SJSA1 (cell line): ENCODE measurements at places on chromosomes 13 and 19.

DNA sequence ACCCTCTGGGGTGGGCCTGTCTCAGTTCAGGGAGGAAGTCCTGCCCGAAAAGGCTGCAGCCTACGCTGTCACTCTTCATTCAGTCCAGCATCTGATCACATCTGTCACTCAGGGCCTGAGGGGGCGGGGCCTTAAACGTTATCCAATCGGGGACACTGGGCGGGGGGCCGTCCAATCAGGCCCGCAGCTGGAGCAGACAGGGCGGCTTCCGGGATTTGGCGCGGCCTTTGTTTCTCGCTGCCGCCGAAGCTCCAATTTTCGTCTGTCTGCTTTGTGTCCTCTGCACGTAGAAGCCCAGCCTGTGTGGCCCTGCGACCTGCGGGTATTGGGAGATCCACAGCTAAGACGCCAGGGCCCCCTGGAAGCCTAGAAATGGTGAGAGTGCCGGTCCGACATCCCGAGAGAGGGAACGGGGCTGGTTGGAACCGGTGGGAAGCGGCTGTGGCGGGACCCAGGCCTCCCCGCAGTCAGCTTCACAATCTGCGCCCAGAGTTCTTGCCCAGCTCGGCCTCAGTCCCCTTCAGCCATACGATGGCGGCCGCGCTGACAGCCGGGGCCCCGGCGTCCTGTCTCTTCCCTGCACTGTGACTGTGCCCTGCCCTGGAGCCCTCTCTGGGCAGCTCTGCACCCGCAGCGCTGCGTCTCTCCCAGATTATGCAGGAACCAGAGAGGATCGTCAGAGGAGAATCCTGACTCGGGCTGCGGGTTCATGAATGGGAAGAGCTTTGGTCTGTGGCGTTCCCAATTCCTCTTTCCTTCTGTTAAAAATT lies at the start of gene ZNF730:
Gene ZNF730 (plus strand): TSS at position 224 of the 770 bp plus-strand sequence. CDS start 149 bp downstream, at position 373.
- no peaks in the 10 kb centered on the region for H3K4me1 ChIP-seq
- DNase-seq = no peak
- H3K27ac ChIP-seq = no peak within 1 kb of the TSS
- H3K4me3 ChIP-seq = no peak within 1 kb of the TSS
- no peaks in the 10 kb centered on the region for H3K36me3 ChIP-seq

- H3K36me3 ChIP-seq = no peaks in the 10 kb centered on the region
- no peak overlapping the region for H3K4me3 ChIP-seq
- H3K27me3 ChIP-seq = no peaks in the 10 kb centered on the region
- H3K27ac ChIP-seq = no peak overlapping the region
- no peaks in the 10 kb centered on the region for H3K4me1 ChIP-seq
- DNase-seq = no peak
Observed at GRCh38 chr13:26618726-26619125, 61.2 kb downstream of the WASF3 start.

GRCh38 chr13:113789167-113789566 lies 30.1 kb downstream of the TMEM255B start:
- H3K4me3 ChIP-seq = no peak overlapping the region
- no peaks in the 10 kb centered on the region for H3K36me3 ChIP-seq
- no peak overlapping the region for H3K27ac ChIP-seq

GRCh38 chr19:40759352-40759751 lies 8.3 kb downstream of the SNRPA start:
- no peak for DNase-seq
- H3K4me3 ChIP-seq = no peak overlapping the region
- no peaks in the 10 kb centered on the region for H3K27me3 ChIP-seq
- no peak overlapping the region for H3K27ac ChIP-seq
- no peaks in the 10 kb centered on the region for H3K4me1 ChIP-seq
- peaks cover 92% of the 10 kb centered on the region for H3K36me3 ChIP-seq

GRCh38 chr13:111112196-111112595 lies 2.9 kb upstream of the ARHGEF7 start:
- H3K4me1 ChIP-seq = peaks cover 20% of the 10 kb centered on the region
- H3K4me3 ChIP-seq = no peak overlapping the region
- no peak overlapping the region for H3K27ac ChIP-seq
- H3K27me3 ChIP-seq = peaks cover 48% of the 10 kb centered on the region
- H3K36me3 ChIP-seq = no peaks in the 10 kb centered on the region

DNA sequence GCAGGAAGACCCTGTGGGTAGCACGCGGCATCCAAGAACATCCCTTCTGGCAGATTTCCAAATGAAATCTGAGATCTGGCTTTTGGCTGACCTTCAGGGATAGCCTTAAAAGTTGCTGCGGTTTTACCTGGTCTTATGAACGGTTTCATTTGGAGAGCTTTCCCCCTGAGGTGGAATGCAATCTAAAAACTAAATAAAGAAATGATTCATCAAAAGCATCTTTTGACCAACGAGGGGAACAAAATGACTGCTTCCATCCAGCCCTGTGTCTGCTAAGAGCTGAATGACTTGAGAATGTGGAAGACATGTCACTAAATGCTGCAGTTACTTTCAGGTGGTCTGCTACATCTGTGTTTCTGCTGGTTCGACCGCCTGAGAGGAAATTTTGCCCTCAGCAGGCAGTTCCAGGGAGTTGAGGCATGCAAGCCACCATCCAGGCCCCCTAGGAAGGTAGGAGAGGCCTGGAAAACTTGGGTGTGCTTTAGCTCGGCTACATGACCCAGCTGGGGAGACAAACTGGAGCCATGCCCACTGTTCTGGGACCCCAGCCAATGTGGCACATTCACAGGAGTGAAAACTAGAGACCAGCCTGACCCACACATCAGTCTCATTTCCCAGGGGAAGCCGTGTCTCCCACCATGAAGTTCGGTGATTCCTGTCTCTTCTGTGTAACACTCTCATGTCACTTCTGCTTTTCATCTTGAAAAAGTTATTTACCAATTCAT lies 175.1 kb upstream of the KL start:
- H3K4me3 ChIP-seq = no peak overlapping the region
- no peaks in the 10 kb centered on the region for H3K36me3 ChIP-seq
- H3K27me3 ChIP-seq = no peaks in the 10 kb centered on the region
- no peak overlapping the region for H3K27ac ChIP-seq

DNA sequence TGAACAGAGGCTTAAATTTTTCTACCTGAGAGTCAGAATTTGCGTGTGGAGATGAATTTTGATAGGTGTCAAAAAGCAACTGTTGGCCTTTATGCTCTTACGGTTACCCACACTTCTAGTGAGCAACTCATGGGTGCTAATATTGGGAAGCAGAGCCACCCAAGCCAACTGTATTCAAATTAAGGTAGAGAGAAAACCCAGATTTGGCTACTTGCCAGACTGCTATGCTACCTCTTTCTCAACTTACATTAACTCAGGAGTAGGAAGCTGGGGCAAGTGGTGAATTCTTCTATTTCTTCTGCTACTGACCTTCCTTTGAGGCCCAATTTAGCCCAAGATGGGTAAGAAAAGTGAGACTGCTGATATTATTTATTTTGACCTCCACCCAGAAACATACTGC lies 83.9 kb downstream of the OLFM4 start:
- H3K4me1 ChIP-seq = no peaks in the 10 kb centered on the region
- no peak overlapping the region for H3K4me3 ChIP-seq
- H3K36me3 ChIP-seq = no peaks in the 10 kb centered on the region
- no peak overlapping the region for H3K27ac ChIP-seq
- no peak for DNase-seq

GRCh38 chr19:9818175-9818733 lies 625 bp downstream of the FBXL12 start:
- H3K4me1 ChIP-seq = peaks cover 14% of the 10 kb centered on the region
- no peak for DNase-seq
- no peaks in the 10 kb centered on the region for H3K27me3 ChIP-seq
- H3K4me3 ChIP-seq = peak overlapping the region; percentile 92
- peak overlapping the region; percentile 92 for H3K27ac ChIP-seq
